Left forelimb (tissue), 1 donor: ENCODE measurements at places on chromosomes 12 and 14.

GRCh38 chr12:51048661-51049251 lies 629 bp downstream of the LETMD1 start:
- DNase-seq: no peak

DNA sequence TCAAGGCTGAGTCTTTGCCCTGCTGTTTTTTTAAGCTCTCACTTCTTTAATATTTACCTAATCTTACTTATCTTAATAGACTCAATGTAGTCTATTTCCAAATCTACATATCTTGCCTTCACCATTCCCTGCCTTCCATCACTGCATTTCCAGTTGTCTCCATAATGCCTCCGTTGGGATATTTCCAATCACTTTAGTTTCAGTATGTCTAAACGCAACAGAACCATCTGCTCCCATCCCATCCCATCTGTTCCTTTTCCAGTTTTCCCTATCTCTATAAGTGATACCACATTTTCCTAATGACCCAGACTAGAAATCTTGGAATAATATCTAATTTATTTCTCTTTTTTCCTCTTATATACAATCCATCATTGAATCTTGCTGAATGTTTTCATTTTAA lies 15.1 kb upstream of the CCDC198 start:
- DNase-seq: no peak

DNA sequence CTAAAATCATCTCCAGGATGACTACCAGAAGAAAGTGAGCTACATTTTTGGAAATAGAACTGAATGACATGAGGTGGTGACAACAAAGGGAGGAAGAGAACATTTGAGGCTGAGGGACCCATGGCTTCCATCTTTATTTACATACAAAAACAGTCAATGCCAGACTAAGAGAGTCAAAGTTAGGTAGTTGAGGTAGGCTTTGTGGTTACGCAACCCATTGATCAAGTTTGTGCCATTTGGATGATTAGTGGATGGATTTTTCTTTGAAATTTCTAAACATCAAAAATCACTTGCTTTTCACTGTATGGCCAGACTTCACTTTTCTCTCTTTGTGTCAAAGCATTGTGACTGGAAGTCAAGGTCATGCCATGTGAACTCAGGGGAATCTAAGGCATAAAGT lies 22.9 kb downstream of the ASCL1 start:
- no peak for DNase-seq

DNA sequence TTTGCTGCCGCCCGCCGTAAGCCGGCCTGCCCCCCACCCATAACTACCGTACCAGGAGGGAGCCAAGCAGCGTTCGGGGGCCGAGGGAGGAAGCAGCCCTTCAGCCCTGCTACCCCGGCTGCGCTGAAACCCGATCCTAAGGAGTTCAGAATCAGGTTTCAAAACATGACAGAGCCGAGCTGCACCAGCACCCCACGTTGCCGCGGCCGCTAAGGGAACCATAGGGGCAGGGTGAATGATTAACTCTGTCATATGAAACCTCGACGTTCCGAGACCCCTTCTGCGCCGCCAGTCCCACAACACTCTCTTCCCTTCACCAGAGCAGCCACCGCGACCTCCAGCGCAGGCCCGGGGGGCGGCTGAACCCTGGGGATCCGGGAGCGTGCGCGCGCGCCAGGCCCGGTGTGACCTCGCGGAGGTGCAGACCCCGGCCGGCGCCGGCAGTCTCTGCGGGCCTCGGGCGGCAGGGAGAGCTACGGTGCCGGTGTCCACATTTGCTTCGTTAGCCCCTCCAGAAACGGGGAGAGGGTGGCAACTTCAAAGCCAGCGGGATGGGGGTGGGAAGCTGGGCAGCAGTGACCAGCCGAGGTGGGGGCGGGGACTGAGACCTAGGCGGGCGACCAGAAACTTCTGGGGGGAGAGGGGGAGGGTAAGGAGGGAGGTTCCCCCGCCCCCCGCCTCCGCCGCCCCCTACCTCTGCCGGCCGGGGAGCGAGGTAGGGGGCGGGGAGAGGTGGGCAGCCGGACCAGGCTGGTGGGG lies 1.6 kb downstream of the SIX4 start:
- DNase-seq: peak; percentile 75

GRCh38 chr12:66979251-66979650 lies 289.9 kb upstream of the CAND1 start:
- DNase-seq: no peak

GRCh38 chr14:65329481-65329880 lies 83.0 kb upstream of the FUT8 start:
- no peak for DNase-seq

DNA sequence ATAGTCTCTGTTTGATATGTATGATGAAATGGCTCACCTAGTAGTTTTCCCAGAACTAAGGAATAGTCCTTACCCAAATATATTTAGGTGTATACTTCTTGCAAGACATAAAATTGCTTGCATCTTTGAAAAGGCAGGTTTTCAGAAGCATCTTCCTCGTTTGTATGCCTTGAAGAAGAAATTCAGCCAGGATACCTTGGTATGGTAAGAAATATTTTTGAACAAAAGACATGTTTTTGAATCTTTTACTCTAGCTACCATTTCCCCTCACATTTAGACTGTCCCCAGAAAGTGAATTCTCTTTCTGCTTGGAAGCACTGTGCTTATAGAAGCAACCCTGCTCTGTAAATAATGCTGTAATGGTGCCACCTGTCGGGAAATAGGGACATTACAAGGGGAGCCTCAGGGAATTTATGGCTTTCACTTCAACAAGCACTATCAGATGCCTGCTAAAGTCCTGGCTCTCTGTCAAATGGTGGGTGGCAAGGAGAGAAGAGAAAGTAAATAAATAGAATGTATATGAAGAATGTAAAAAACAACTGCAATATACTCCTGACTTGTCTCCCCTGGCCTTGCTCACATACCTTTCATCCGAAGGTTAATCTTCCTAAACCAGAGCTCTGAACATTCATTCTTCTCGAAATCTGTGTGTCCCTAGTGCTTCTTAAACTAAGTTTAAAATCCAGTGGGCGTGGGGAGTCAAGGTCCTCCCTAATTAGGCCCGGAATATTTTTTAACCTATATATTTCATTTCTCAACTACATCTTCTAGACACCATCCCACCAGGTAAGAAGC lies 6.1 kb downstream of the CCDC184 start:
- DNase-seq: no peak

GRCh38 chr14:102540315-102541028 lies 30.9 kb upstream of the ANKRD9 start:
- peak; percentile 90 for DNase-seq

DNA sequence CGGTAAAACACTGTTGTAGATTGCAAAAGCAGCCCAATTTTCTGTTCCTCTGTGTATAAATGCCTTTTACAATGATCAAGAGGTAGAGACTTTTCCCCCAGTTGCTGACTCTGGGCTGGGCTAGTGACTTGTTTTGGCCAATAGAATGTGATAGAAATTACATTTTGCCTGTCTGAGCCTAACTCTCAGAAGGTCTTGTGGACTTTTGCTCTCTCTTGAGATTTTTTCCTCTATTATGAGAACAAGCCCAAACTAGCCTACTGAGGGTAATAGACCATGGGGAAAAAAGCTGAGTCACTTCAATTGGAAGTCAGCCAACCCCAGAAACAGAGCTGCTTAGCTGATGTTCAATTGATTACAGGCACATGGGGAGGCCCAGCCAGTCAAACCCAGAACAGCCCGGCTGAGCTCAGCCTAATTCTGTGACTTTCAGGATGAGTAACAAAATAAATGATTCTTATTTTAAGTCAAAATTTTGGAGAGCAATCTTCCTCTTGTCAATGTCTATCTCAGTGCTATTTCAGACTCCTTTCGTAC lies 61.4 kb downstream of the MYF5 start:
- DNase-seq: no peak

DNA sequence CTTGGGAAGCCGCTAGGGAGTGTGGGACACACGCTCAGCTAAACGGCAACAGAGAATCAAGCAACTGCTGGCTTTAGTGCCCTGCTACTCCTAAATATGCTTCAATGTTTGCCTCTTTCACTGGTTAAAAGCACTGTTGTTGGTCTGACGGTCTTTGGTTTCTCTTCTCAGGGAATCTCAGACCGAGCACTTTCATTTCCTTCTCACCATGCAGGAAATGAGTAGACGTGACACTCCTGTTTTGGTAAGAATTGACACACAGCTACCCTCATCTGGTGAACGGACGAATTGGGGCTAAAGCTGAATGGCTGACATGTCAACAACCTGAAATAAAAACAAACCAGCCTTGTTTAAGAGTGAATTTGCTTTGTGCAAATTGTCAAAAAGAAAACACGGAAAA lies 57.5 kb upstream of the PIWIL1 start:
- no peak for DNase-seq

DNA sequence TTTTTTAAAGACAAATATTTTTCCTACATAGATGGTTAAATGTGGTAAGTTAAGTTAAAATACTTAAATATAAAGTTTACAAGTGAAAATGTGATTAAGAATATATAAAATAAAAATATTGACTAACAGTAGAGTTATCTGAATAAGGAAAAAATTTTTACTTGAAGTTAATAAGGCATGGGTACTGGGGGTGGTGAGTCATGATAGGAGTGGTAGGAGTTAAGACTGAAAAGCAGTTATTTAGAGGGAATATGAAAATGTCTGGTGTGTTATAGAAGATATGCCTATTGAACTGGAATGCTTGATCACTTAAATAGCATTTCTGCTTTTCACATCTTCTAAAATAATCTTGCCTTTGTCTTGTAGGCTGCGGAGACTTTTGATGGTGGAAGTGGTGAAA lies 68.7 kb downstream of the CCDC91 start:
- no peak for DNase-seq

DNA sequence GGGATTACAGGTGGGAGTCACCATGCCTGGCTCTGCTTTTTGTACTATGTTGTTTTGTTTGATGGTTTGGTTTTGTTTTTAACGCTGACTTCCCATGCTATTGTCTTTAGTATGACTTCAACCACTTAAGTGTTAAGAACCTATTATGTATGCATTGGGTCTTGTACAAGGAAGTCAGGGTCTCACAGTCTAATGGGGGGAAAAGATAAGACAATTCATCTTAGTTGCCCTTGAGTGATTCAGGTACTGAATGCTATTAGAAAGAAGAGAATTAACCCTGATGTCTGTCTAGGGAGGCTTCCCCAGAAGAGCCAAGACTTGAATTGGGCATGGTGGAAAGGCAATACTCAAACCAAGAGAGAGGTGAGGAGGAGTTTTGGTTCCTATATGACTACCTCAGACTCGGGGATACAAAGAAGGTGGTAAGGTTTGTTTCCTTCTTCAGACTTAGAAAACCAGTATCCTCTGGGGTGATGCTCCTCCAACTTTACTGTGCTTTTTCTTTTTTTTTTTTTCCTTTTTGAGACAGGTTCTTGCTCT lies 64.6 kb downstream of the SUSD6 start:
- DNase-seq: no peak

GRCh38 chr12:111992464-111992863 lies 20.5 kb downstream of the TMEM116 start:
- no peak for DNase-seq

DNA sequence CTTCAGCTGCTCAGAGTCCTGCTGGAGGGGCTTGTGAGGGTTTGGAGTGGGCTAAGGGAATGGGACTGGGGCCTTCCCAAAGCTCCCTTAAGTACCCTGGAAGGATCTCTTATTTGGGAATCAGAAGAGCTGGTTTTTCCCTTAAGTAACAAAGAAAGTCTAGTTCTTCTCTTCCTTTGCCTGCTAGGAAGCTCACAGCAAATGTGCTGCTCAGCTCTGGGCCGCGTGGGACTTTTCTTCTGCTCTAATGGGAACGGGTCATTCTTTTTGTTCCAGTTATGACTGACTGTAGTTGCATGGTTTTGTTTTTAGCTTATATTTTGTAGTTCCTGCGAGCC lies 6.0 kb downstream of the KIF26A start:
- no peak for DNase-seq

GRCh38 chr12:52383331-52383730 lies 2.1 kb downstream of the KRT84 start:
- no peak for DNase-seq

DNA sequence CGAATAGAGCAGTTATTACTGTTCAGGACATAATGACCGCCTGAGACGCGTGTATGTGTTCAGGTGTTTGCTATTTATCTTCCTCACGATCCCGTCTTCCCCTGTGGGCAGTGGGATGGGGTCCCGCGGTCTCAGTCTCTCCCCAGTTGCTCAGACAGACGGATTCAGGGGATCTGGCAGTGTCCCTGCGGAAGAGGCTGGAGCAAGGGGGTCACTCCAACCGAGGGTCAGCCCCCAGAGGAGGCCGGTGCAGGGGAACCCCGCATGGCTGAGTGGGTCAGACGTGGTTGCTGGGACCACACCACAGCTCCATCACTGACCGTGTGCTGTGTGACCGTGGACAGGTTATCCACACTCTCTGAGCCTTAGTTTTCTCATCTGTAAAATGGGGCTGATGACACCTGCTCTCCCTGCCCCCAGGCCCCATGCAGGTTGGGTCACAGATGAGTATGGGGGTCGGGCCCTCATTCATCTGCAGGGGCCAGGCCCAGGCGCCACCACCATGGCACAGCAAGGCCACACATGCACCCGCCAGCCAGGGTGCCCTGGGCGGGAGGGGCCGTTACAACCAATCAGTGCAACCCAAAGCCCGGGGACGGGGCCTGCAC lies 5.2 kb downstream of the MMP17 start:
- no peak for DNase-seq

DNA sequence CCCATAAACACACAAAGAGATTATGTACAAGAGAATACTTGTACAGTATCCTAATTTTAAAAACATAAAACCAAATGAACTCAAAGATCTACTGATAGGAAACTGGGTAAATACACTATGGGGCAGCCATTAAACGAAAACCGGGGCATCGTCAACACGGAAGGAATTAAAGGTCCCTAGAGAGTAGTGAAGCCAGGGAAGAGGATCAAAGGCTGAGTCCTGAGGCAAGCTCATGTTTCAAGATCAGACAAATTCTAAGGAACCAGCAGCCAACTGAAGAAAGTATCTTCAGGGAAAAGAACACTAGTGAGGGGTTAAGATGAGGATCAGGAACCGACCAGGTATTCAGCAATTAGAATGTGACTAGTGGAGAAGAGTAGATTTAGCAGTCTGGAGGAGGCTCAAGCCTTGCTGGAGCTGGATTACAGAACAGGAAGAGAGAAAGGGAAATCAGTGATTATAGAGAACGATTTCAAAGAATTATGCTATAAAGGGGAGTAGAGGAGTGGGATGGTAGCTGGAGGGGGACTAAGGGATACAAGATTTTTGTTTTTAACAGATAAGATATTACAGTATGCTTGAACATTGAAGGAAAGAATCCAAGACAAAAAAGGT lies 23.7 kb downstream of the SEL1L start:
- no peak for DNase-seq

GRCh38 chr12:14902465-14902864 lies 16.8 kb upstream of the MGP start:
- DNase-seq: no peak

DNA sequence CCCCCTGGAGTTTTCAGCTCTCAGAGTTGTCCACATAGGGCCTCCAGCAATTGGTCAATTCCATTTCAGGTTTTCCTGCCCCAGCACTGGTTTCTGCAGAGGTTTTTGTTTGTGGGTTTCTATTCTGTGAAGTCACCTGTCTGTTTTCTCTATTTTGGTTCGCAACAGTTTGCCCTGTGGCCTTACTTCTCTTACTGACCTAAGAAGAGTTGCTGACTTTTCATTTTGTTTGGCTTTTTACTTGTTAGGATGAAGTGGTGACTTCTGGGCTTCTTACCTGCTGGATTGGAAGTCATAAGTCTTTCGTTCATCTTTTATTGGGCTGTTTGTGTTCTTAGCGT lies 196.4 kb upstream of the PARP11 start:
- no peak for DNase-seq
